Chondrocyte (in vitro differentiated cells): ENCODE measurements at places on chromosomes 1 and 21.

DNA sequence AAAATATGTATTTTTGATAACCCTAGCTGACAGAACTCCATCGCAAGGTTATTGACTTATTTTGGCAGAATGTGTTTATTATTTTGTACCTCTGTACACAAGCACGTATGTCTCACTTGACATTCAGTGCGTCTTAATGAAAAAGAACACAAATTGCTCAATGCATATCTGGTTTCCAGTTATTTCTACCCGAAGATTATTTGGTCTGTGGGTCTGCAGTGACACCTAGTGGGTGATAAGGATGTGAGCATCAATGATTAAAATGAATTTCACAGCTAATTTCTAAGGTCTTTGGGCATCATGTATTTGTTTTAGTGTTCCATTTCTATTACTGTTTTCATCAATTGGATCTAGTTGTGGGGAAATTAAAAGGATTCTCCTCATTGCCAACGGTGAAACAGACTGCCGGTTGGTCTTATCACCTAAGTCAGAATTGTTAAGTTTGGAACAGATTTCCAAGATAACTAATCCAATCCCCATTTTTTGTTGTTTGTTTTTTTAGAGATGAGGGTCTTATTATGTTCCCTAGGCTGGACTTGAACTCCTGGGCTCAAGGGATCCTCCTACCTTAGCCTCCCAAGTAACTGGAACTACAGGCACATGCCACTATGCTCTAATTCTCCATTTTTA, 13.9 kb downstream of the DDX20 start:
- H3K4me1 ChIP-seq, result peaks cover 6% of the 10 kb centered on the region
- H3K4me3 ChIP-seq, result no peak overlapping the region
- DNase-seq, result no peak
- H3K27me3 ChIP-seq, result no peaks in the 10 kb centered on the region
- H3K36me3 ChIP-seq, result peaks cover 7% of the 10 kb centered on the region

GRCh38 chr1:205950280-205950679, 7.0 kb upstream of the SLC26A9 start:
- H3K36me3 ChIP-seq, result no peaks in the 10 kb centered on the region
- no peak overlapping the region for H3K4me3 ChIP-seq
- H3K4me1 ChIP-seq, result no peaks in the 10 kb centered on the region
- H3K27ac ChIP-seq, result no peak overlapping the region
- H3K27me3 ChIP-seq, result peaks cover 34% of the 10 kb centered on the region

DNA sequence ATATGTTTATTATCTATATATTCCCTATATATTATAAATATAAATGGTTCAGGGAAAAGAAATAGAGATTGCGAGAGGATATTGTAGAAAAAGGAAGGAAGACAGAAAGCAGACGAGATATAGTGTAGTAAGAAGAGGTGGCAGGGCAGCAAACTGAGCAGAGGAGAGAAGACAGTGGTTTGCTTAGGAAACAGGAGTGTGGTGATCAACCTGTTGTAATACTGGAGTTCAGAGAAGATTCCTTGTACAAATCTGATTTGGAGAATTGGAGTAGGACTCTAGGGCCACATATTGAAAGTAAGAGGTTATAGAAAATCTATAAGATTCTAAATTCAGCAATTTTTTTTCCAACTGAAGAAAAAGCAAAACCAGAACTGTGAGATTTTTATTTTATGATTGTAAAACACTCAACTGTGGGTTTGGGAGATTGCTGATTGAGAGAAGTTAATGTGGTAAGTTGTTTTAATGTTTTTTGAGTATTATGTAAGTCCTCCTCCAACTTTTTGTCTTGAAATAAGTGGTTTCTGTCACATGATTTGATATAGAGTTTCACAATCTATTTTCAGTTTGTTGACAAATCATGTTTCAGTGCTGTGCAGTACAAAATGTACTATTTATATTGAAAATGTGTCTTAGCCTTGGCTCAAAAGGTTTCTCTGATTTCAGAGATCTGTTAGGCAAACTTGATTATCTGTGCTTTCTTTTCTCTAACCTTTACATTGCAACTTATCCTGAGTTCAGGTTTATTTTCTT, 9.6 kb upstream of the AMY2B start:
- no peak for DNase-seq
- peaks cover 2% of the 10 kb centered on the region for H3K36me3 ChIP-seq
- peak overlapping the region; percentile 59 for H3K27ac ChIP-seq
- peaks cover 10% of the 10 kb centered on the region for H3K4me1 ChIP-seq
- peaks cover 6% of the 10 kb centered on the region for H3K27me3 ChIP-seq

DNA sequence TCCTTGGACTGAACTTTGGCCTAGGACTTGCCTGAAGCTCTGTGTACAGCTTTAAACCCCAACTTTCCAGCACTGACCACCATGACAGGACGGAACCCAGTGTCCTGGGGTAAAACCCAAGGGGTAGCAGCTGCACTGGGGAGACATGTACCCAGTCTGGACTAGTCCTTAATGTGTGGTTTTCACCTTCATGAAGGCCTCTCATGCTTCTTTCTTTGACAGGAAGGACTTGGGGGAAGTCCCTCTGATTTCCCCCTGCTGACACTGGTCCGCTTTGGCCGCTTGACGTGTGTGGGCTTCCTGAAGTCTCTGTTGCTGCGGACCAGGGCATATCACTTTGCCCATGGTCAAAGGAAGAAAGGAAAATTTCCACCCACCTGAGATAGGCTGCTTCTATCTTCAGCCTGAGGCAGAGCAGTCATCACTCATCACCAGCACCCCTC, 66.3 kb upstream of the PRDX6 start:
- H3K27me3 ChIP-seq, result no peaks in the 10 kb centered on the region
- no peak overlapping the region for H3K27ac ChIP-seq
- peaks cover 1% of the 10 kb centered on the region for H3K36me3 ChIP-seq
- no peak for DNase-seq

DNA sequence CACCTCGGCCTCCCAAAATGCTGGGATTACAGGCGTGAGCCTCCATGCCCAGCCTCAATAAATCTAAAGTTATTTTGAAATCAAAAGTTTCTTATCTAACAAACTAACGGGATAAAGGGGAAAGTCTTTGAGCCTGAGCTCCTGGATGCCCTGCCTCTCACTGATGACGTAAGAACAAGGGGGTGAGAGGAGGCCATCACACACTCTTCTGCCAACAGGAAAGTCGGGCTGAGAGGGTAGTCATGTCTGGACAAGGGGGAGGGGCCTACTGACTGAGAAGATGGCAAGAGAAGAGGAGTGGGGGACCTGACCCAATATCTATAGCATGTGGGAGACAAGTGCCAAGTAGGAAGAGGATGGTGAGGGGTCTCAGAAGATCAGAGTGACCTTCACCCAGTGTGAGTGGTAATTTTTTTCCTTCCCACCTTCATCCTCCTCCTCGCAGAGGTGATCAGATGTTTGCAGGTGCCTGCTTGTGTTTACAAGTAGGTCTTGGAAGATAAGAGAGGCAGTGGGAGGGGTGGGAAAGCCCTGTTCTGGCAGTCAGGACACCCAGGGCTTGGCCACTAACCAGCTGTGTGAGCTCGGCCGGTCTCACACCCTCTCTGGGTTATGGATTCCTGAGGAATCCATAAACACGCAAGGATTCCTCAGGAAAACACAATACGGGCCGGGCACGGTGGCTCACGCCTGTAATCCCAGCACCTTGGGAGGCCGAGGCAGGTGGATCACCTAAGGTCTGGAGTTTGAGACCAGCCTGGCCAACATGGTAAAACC, 9.6 kb downstream of the UQCRHL start:
- DNase-seq, result no peak
- peaks cover 89% of the 10 kb centered on the region for H3K4me1 ChIP-seq
- no peak overlapping the region for H3K4me3 ChIP-seq

DNA sequence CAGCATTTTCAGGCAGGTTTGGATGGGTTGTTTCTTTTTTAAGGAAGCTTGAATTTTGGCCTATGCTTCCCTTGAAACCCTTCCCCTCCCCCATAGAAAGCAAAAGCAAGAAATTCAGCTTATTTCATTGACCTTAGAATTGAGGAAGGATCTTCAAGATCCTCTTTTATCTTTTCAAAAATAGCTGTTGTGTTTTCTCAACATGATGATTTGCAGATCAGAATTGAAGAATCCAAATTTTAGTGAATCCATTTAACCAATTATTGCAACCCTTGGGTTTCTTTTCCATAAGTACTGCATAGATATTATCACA, 73.7 kb downstream of the LRRC8C start:
- no peak overlapping the region for H3K27ac ChIP-seq
- DNase-seq, result no peak
- no peaks in the 10 kb centered on the region for H3K36me3 ChIP-seq
- no peaks in the 10 kb centered on the region for H3K27me3 ChIP-seq
- no peak overlapping the region for H3K4me3 ChIP-seq
- peaks cover 20% of the 10 kb centered on the region for H3K4me1 ChIP-seq

DNA sequence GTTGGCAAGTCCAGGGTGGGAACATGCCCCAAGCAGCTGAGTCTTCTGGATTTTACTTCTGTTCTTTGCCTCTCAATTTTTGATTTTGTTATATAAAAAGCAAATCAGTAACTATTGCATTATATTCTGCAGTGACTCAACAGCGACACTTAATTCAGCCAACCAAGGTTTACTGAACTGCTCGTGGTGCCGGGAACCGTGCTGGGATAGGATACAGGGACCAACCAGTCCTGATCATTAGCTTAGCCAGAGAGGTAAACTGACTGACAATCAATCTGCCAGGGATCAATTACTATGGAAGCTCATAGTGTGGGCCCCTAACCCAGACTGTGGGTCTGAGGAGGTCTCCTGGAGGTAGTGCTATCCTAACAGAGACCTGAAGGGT, 68.4 kb upstream of the ZNF281 start:
- H3K4me3 ChIP-seq, result no peak overlapping the region
- H3K4me1 ChIP-seq, result peaks cover 32% of the 10 kb centered on the region
- DNase-seq, result no peak
- H3K36me3 ChIP-seq, result peaks cover 1% of the 10 kb centered on the region
- H3K27me3 ChIP-seq, result no peaks in the 10 kb centered on the region

- no peak overlapping the region for H3K4me3 ChIP-seq
- H3K27ac ChIP-seq, result no peak overlapping the region
- H3K36me3 ChIP-seq, result peaks cover 13% of the 10 kb centered on the region
- no peak for DNase-seq
- H3K27me3 ChIP-seq, result no peaks in the 10 kb centered on the region
These were observed 5.5 kb upstream of the MTMR11 start for GRCh38 chr1:149942207-149942606.

- no peak overlapping the region for H3K27ac ChIP-seq
- no peak overlapping the region for H3K4me3 ChIP-seq
- H3K4me1 ChIP-seq, result peaks cover 9% of the 10 kb centered on the region
- peaks cover 2% of the 10 kb centered on the region for H3K36me3 ChIP-seq
These were observed 989.0 kb downstream of the PLA2G4A start for GRCh38 chr1:187817782-187818181.

DNA sequence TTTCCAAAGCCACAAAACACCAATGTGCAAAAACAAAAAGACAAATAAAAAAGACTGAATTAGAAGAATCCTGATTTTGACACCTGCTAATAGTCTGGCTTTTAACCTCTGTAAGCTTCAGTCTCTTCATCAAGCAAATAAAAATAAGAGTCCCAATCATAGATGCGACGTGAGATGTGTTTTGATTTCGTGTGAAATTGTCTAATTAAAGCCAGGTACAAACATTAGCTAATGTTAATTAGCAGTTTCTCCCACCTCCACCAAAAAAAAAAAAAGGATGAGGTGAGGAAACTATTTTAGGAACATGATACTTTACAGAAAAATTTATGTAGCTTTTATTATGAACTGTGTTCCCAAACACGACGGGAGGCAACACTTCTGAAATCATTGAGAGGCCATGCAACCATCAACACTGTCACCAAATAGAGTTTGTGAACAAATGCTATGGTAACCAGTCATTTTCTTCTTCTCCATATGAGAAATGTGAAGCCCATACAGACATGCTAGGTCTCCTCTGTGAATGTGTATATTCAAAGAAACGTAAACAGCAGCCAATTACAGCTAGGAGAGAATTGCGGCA, 6.7 kb upstream of the EVI5 start:
- H3K4me1 ChIP-seq, result peaks cover 20% of the 10 kb centered on the region
- no peak overlapping the region for H3K4me3 ChIP-seq
- DNase-seq, result no peak
- no peak overlapping the region for H3K27ac ChIP-seq
- H3K36me3 ChIP-seq, result no peaks in the 10 kb centered on the region

- H3K36me3 ChIP-seq, result no peaks in the 10 kb centered on the region
- H3K4me1 ChIP-seq, result peaks cover 2% of the 10 kb centered on the region
- no peaks in the 10 kb centered on the region for H3K27me3 ChIP-seq
- H3K4me3 ChIP-seq, result no peak overlapping the region
These were observed 23.0 kb downstream of the TATDN3 start for GRCh38 chr1:212814537-212815334.

DNA sequence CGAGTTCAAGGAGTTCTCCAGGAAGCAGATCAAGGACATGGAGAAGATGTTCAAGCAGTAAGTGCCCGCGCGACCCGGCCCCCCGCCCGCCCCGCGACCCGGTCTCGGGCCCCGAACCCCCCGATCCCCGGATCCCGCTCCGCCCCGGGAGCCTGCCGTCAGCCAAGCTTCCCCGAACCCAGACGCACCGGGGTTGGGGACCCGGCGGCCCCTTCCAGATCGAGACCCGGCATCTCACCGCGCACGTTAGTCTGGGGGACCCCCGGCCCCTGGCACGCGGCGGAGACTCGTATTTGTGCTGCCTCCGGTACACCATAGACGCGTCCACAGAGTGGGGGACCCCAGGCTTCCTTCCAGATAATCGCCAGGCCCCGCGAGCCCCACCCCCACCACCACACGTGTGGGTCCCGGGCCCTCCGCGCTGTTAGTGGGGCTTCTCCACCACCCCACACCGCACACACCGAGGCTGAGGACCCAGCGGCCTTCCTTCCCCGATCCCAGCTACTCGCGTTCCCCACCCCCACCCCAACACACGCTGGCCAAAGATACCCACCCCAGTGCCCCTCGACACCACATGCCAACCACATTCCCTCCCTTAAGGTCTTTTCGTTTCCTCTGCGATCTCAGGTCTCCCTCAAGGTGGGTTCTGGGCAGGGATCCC, 665 bp downstream of the EFHD2 start:
- no peak overlapping the region for H3K27ac ChIP-seq
- H3K36me3 ChIP-seq, result no peaks in the 10 kb centered on the region
- no peak for DNase-seq
- peaks cover 2% of the 10 kb centered on the region for H3K27me3 ChIP-seq
- H3K4me1 ChIP-seq, result peaks cover 26% of the 10 kb centered on the region

DNA sequence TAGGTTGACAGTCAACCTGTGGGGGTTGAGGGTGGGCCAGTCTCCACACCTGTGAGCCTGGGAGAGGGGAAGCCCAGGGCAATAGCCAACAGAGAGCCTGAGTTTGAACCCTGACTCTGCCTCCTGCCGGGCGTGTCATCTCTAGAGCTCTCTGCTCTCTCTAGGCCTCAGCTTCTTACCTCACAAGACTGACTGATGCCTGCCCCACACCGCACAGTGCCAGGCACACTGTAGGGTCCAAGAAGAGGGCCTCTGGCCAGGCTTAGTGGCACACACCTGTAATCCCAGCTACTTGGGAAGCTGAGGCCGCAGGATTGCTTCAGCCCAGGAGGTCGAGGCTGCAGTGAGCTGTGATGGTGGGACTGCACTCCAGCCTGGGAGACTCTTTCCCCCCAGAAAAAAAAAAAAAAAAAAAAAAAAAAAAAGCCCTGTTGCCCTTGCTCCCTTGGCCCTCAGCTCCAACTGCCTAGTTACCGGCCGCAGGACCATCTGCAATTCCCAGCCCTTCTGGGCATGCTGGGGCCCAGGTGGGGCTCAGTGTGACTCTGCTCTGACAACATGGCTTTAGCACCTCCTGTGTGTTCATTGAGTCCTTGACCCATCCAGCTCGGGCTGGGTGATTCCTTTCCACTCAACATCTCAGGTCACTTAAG, 25.1 kb downstream of the GRHL3 start:
- H3K27ac ChIP-seq, result no peak overlapping the region
- H3K4me1 ChIP-seq, result peaks cover 5% of the 10 kb centered on the region
- no peak for DNase-seq
